ENCODE measurements at places on chromosomes 3 and 15.

DNA sequence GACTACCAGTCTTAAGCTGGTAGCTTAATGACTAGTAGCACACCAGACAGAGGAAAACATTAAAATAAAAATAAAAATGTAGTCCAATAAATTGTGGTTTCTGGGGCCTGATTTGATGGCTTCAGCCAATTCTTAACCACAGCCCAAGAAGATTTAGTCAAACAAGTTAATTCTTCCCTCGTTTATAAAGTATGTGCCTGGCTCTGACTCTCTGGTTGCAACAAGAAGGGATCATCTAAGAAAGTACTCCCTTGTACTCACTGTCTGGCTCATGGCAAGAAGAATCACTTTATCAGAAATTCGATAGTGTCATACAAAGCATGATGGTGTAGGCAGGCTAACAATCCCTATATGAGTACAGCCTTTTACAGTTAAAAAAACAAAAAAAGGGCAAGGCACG is 141.9 kb downstream of the P3H2 start:
- peak; percentile 63 for DNase-seq

DNA sequence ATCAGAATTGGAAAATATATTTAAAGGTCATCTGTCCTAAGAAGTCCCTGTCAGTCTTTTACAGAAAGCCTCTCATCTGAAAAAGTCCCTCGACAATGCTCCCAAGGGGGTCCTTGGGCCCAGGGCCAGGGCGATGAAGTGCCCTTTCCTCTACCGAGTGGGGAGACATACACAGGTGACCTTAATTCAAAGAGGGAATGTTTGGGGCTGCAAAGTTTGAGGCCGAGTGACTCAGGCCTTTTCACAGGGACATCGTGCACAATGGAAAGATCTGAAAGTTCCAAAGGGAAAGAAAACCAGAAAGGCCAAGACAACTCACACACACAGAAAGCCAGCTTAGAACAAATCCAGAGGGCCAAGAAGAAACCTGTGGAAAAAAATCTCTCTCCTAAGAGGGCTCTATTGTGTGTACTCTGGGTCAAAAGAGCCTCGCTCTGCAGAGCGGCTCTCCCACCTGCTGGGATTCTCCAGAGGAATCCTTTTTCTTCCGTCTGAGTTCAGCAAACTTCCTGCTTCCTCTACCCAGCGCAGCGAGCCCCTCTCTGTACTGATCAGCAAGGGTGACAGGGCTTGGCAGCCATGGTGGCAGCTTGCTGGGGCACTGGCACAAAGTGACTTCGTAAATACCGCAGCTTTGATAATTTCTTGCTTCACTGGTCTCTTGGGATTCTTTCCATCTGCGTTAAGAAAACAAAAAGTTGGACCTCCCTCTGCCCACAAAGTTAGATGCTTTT is 259.1 kb downstream of the OPA1 start:
- DNase-seq: no peak

GRCh38 chr15:36763685-36764084 is 184.3 kb downstream of the CDIN1 start:
- no peak for DNase-seq

DNA sequence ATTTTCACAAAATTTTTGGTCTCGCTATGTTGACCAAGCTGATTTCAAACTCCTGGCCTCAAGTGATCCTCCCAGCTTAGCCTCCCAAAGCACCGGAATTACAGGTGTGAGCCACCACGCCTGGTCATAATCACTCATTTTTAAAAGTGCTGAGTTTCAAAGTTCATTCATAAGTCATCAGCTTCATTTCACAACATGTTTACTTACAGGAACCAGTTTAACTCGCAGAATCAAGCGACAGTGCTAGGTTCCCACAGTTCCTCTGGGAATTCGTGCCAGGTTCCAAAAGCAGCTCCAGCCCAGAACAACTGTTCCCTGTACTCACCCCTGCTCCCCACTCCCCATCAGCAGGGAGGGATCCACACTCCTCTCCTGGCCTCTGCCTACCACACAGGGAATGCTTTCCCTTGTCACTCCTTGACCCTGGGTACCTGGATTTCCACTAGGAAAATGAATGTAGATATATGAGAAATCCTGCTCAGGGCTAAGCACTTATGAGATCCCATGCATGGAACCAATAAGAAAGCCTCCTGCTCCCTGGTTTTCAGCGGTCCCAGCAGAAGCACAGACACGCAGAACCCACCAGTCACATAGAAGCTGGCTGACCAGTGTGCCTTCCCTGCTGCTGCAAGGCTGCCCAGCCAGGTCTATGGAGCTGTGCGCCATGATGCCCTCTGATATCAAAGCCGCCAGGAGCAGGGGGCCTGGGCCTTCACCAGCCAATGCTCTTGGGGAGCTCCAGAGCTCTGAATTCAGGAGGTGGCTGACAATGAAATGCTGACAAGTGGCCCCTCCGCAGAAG is 72.3 kb downstream of the ITGB5 start:
- no peak for DNase-seq

GRCh38 chr15:50380089-50380488 is 25.1 kb upstream of the GABPB1 start:
- DNase-seq: peak; percentile 21

GRCh38 chr15:60713119-60714084 is 234.5 kb upstream of the ICE2 start:
- peak; percentile 2 for DNase-seq

DNA sequence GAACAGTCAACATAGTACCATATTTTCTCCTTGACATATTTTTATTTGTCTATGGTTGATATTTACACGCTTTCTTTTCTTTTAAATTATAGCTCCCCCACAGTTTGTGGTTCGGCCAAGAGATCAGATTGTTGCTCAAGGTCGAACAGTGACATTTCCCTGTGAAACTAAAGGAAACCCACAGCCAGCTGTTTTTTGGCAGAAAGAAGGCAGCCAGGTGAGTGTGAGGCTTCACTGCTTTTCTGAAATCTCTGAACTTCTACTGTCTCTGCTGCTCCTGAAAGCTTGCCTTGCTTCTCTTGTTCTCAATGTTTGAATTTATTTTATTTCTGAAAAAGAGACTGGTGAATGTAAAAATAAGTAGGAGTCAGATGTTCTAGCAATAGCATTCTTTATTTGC is 506.3 kb downstream of the ROBO2 start:
- DNase-seq: no peak

DNA sequence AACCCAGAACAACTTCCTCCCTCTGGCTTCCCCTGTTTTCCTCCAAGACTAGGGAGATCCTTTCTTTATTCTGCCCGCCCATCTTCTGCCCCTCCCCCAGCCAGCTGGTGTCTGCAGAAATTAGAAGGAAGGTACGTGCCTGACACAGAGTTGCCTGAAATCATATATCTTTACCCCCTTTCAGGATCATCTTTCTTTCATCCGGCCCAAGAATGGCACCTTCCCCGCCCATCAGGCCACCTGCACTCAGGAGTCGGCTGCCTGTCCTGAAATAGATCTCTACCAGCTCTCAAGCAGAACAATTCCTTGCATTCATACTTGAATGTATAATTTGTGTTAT is 133.7 kb downstream of the VGLL4 start:
- no peak for DNase-seq

DNA sequence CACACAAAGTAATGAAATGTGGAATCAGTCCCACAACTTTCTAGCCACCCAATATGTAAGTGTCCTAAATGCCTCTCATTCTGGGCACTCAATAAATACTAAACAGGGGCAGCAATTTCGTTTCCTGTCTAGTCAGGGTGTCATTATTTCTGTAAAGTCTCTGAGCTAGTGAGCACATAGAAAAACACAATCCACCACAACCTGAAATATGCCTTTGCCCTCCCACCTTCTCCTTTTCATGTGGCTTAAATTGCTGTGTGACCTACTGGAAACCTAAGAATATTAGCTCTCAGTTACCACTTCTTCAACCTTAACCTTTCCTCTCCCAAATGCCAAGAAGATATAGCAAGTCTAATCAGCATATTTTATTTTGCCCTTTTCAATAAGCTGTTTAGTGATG is 456.3 kb upstream of the KCNMB2 start:
- DNase-seq: no peak

- no peak for DNase-seq
Measured at GRCh38 chr3:181727341-181728032, 15.8 kb downstream of the SOX2 start.

- no peak for DNase-seq
Measured at GRCh38 chr3:95565502-95565901, 1248.9 kb upstream of the EPHA6 start.

DNA sequence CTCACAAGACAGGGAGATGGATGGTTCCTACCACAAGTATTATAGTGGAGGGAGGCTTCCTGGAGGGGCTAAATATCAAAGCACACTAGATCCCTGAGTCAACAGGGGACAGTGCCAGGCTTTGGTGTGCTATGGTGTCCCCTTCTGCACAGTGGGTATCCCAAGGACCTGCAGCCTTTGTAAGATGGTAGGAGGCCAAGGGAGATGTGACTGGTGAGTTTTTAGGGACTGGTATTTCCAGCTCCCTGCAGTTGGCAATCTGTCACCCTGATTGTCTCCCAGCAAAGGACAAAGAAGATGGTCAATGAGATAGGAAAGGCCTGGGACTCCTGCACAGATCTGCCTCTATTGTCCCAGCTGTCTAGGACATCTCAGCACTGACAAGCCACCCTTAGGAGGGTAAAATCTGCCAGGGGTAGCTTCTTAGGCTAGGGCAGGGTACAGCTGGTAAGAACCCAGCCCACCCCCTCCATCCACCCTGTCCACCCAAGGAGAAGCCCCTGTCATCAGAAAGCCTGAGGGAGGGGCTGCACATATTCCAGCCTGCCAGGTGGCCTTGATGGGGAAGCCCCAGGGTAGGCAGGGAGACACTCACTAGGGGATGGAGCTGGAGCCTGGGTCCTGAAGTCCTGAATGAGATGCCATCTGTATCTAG is 631 bp downstream of the CYP1A1 start:
- DNase-seq: no peak

GRCh38 chr15:70722266-70723121 is 40.9 kb downstream of the UACA start:
- peak; percentile 71 for DNase-seq

GRCh38 chr3:185824051-185825005 is 514 bp downstream of the IGF2BP2 start:
- peak; percentile 31 for DNase-seq

- peak; percentile 39 for DNase-seq
Measured at GRCh38 chr15:34582461-34583371, 735 bp downstream of the GOLGA8B start.
